Activated CD4-positive, alpha-beta T cell treated with anti-CD3 and anti-CD28 coated beads for 24 hours (primary cell): ENCODE measurements at places on chromosomes 6 and 20.

DNA sequence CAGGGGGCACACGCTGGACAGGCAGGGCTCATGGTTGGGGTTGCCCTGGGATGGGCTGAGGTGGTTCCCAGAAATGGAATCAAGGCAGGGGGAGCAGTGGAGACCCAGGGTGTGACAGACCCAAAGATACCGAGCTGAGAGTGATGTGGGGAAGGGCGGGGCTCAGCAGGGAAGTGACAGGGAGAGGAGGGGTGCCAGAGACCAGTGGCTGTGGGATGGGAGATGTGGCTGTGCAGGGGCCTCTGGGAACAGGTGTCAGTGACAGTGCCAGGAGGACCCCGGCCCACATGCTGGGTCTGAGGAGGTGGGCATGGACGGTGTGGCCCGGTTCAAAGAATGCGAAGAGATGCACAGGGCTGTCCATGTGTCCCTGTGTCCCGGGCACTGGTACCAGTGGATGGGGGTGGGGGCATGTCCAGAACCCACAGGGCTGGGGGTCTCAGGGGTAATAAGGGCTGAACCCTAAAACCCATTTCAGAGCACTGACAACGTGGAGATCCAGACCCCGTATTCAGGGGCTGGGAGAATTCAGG, 1.0 kb downstream of the CABLES2 start:
- no peak for DNase-seq

- no peak for DNase-seq
These were observed 80.8 kb downstream of the BMP6 start for GRCh38 chr6:7806711-7807110.

DNA sequence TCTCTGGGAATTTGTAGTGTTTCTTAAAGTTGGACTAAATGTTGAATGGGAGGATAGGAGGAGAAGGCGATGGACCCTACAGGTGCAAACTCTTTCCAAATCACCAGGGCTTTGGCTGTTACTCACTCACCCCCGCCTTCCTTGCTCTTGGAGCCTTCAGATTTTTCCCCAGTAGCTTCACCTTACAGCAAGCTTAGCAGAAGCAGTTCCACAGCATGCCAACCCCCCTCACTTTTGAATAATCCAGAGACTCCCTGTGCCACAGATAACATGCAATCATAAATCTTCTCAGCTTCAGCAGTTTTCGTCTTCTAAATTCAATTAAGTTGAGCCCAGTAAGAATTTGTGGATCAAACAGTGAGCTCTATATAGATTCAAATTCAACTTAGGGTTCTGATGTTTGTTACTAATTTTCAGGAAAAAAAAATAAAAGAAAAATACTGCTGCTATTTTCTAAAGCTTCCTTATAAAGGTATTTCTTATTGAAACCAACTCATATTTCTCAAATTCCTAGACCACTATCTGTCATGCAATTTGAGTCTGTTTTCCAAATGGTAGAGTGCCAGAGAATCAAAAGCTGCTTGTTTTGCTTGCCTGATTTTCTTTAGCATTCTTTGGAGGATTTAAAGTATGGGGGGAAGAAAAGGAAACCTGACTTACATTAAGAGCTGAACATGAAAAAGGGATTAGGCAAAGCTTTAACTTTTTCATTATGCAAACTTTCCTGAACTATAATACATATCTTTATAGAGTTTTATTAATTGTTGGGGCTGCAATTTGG, 166.4 kb downstream of the EYA4 start:
- DNase-seq: no peak

DNA sequence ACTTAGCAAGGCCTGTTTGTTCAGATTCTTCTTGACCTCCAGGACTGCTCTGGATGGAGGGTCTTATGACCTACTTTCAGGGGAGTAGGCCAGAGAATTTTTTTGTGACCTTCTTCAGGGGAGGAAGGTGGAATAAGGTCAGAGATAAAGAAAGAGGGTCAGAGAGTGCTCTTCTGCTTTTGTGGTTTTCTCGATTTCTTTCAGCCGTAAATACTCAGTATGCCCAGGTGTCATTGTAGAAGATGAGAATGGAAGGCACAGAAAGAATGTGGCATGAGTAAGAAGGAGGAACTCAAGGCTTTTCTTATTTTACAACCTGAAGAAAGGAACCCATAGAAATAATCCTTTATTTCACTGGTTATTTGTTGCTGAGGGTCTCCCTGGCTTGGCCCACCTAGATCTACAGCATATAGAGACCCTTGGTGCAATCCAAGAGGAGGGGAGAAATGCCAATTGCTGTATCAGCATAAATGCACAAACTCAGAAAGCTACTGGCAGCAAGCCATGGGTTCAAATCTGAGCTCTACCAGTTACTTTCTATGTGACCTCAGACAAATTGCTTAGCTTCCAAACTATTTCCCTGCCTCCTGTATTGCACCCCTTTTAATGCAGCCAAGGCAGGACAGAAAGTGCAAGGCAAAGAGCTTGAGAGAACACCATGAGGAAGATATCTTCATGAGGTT, 68.0 kb downstream of the OLIG3 start:
- DNase-seq: no peak

DNA sequence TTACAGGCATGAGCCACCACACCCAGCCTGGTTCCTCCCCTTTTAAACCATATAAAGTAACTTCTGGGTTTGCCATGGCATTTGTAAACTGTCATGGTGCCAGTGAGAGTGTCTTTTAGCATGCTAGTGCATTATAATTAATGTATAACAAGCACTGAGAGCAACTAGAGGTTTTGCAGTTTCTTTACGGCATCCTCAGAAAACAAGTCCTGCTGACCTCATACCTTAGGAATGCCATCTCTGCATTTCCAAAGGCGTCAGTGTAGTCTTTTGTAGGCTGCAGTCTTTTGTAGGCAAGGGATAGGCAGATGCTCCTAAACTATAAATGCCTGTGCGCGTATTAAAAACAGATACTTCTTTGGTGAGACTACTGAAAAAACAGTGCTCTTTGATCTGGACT, 75.0 kb upstream of the EZR start:
- DNase-seq: no peak

DNA sequence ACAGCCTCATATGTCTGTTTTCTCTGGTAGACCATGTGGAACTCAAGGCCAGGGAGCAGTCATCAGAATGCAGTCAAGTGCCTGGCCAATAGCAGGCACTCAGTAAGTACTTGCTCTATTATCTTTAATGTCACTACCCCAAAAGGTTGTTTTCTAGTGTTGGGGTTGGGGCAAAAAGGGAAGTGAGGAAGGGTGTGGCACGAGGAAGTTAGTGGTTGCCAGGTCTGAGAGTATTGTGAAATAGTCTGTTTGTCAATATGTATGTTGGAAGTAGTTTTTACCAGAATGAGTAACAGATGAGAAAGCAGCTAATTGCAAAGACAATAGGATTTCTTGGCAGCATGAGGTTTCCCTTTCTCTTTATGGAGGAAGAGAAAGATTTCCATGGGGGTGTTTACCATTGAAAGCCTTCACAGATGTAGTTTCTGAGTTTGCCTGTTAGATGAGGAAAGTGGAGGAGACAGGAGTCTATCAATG, 59.5 kb upstream of the ARMH2 start:
- no peak for DNase-seq

DNA sequence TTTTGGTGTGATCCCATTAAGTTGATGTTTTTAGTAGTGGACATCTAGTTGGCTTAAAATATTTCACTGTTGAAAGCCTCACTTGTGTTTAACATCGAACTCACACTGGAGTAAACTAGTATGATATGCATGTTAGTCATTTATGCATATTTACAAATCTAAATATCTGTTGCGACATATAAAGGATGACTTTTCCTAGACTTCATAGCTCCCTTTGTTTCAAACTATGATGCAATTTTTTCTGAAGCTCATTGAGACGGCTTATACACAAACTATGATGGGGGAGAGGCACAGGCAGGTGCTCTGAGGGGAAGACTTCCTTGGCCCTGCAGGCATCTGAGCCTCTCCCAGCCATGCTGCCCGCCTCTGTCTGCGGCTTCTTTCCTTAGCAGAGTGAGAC, 11.8 kb upstream of the FOXC1 start:
- no peak for DNase-seq
